Tibial artery (tissue), 4 donors: ENCODE measurements at places on chromosomes 3 and 15.
A peak's percentile ranks its signal among the peaks of the same experiment; 100 is the strongest.

- DNase-seq = no peak
Observed at GRCh38 chr3:58691997-58692396, 25.4 kb upstream of the FAM3D start.

- DNase-seq = peak; percentile 71
Observed at GRCh38 chr15:25682340-25682739, 180.8 kb downstream of the ATP10A start.

- DNase-seq = peak; percentile 89
Observed at GRCh38 chr3:72177075-72178050, 392.4 kb upstream of the PROK2 start.

DNA sequence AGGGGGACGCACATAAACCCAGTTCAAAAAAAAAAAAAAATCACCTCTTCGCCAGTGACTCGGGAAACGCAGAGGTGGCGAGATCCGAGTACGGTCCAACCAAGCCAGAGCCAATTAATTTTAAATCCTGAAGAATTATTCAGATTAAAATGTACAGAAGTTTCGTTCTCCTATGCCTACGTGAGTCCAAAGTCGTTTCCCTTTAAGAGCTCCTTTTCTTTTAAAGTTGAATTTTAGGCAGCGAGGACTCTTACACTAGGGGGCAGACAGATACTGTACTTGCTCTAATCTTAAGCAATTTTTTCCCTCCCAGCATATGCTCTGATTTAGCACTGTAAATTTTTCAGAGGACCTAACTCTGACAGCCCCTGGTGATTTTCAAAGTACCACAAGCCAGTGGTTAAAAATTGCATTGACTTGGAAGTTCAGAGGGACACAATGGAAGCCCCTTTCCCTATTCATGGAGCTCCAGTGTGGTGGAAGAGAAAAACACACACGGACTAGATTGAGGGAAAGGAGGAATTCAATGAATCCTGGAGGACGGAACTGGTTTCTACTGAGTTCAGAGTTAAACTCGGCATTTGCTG lies 3.3 kb upstream of the NR2F2 start:
- DNase-seq = no peak
